GM12892 (cell line): ENCODE measurements at places on chromosomes 5 and 9.
A peak's percentile ranks its signal among the peaks of the same experiment; 100 is the strongest.

GRCh38 chr5:159956074-159956473 lies 39.8 kb downstream of the ADRA1B start:
- no peak for DNase-seq

DNA sequence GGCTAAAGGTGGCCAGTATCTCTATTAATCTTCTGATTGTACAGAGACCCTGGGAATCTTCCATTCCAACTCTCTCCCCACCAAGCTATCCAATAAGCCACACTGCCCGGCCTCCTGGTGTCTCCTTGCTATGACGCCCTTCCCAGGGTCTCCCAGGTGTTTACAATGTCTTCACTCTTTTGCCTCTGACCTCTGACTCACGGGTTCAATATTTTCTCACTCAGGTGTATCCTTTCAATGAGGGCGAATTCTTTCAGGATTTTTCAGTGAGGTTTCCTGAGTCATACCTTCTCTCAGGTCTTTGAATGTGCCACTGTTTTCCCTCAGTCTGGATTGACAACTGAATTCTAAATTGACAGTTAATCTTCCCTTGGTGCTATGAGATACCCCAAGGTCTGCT lies 53.7 kb upstream of the IRX4 start:
- DNase-seq = no peak

- peak; percentile 43 for DNase-seq
Measured at GRCh38 chr9:98993570-98993945, 49.9 kb downstream of the COL15A1 start.

DNA sequence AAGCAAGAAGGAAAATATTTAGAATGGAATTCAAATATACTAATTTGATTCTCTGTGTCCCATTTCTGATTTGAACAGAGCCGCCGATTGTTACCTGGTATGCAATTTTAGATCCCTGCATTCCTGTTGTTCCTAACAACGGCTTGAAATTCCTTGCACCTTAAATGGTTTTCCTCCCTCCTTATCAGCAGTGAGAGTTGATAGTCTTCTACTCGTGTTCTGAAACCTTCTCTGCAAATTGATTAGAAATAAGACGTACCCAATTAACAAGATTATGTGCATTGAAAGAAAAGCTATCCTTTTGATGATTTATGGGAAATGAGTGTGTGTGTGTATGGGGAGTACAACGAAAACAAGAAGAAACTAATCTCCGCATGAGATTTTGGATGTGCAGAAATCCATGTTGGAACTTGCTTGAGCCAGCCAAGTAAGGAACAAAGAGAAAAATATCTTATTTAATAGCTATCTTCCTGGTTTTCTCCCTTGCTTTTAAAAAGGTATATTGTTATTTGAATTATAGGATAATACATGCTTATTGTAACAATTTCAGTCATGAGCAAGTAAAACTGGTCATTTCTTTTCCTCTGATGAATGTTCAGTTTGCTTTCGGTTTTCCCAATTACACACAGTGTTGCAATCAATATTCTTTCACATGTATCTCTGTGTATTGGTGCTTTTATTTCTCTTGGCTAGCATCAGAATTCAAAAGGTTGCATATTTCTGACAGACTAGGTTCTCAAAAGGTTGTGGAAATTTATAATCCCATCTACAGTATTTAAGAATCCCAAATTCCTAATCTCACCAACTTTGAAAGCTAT lies 211.1 kb upstream of the ACTBL2 start:
- no peak for DNase-seq

DNA sequence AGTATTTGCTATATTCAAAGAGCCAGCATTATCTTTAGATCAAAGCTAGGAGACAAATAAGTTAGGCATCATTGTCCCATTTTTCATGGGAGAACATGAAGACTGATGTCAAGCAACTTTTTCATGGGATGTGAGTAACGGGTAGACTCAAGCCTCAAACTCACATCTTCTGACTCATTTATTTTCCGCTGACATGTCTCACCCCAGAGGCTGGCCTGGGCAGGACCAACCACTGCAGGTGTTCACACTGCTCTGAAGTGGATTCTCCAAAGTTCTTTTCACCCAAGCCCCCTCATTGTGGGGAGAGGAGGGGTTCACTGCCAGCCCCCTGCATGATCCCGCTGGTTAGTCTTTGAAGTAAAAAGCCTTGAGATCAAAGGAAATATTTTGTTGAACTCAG lies 34.9 kb upstream of the BASP1 start:
- DNase-seq = no peak

DNA sequence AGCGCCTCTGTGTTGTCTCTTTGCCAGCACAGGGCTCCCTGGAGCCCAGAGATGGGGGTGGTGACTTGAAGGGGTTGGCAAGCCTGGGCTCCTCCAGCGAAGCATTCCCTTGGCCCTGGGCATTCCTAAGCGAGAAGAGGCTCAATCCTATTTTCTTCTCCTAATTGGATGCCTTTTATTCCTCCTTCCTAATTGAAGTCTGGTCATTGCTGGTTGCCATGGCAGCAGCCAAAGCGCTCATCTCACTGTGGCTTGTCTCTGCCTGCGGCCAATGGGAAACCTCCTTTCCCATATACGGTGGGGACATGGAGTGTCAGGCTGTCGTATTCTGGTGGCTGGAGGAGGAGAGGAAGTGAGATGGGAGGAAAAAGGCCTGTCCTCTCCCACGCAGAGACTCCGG lies 52.3 kb upstream of the RARS1 start:
- no peak for DNase-seq

GRCh38 chr5:78113689-78114264 lies 180.7 kb downstream of the AP3B1 start:
- no peak for DNase-seq

- DNase-seq = no peak
Measured at GRCh38 chr9:127884976-127885490, 7.6 kb upstream of the AK1 start.

- no peak for DNase-seq
Measured at GRCh38 chr9:38133595-38133994, 64.6 kb upstream of the SHB start.

DNA sequence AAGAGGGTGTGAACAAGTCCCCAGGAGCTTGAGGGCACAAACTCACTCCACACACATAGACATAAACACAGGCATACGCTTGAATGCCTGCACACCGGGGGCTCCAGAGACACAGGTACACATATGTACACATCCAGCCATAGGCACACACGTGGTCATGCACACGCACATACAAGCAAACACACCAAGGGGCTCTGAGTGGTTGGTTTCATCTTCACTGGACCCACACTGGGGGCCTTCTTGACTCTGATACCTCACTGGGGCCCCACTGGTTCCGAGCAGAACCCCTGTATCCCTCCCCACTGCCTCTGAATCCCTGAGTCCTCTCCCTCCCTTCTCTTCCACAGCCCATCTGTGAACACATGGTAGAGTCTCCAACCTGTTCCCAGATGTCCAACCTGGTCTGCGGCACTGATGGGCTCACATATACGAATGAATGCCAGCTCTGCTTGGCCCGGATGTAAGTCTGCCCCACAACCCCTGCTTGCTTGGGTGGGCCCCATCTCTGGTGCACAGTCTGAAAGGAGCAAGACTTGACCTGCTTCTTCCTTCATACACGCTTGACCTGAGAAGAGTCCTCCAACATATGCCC lies 6.4 kb downstream of the SPINK4 start:
- DNase-seq = no peak

DNA sequence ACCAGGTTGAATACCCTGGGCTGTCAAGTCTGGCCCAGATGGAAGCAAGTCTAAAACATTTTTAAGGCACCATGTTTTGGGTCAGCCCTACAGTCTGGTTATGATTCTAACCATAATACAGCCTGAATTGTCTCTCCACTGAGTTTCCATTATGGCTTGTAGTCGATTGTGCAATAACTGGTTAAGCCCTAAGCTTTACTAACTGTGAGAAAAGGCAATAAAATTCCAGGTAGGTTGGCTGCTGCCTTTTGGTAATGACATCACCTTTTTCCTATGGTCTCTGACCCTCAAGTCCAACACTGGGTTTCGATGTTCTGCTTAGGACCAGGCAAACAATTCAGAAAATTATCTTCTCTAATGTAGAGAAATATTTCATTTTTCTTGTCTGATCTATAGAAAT lies 243.3 kb downstream of the ACTL7B start:
- DNase-seq = no peak

- no peak for DNase-seq
Measured at GRCh38 chr5:88288528-88289197, 20.0 kb upstream of the TMEM161B start.

GRCh38 chr5:88778736-88779135 lies 104.2 kb downstream of the MEF2C start:
- DNase-seq = no peak

DNA sequence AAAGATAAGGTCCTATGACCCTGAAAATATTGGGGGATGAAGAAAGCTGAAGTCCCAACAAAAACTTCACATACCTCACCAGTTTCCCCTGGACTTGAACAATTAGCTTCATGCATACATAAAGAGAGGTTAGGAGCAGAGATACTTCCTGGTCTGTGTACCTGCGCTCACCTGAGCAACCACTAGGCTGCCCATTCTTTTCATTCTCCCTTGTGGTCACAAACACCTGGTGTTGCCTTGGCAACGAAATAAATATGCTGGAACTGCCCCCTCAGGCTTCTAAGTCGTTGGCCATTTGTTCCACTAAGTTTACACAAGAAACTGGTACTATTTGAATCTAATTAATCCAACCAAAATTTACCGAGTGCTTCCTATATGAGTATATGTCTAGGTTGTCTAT lies 18.1 kb downstream of the OTP start:
- DNase-seq = no peak

DNA sequence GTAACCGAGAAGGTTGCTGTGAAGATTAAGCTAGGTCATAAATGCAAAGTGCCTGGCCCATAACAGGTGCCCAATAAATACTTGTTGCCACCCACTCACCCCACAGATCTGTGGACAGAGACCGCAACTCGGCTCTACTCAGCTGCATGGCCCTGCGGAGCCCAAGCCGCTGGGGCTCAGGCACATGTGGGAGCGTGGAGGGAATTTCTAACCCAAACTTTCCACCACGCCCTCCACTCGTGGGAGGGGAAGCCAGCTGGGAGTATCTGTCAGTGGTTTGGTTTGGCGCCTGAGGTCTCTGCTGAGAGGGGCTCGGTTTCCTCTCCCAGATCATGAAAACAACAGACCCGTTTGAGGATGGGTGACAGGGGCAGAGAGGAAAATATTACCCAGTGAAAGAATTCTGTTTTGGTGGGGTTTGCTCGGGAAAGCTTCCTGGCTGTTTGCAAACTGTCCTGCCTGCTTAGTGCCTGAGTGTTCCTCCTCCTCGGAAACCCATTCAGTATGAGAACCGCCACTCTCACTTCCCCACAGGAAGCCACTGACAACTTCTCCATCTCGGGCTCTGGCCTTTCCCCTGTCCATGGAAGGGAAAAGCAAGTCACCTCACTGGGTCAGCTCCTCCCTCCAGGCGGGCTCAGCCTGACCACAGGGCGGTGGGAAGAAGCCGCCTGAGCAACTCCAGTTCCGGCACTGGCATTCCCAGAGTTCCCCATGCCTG lies 60.1 kb downstream of the RGS3 start:
- peak; percentile 64 for DNase-seq

DNA sequence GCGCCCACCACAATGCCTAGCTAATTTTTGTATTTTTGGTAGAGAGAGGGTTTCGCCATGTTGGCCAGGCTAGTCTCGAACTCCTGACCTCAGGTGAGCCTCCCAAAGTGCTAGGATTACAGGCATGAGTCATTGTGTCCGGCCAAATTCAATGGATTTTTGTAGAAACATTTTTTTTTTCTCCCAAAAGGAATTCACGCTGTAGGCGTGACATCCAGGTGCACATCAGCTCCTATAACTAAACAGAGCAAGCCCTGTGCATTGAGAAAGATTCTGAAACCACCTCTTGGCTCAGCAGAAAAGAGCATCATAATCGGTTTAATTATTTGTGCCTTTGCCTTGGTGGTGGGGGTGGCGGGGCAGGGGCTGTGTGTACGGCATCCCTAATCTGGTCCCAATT lies 32.9 kb upstream of the DAB2IP start:
- DNase-seq = no peak

DNA sequence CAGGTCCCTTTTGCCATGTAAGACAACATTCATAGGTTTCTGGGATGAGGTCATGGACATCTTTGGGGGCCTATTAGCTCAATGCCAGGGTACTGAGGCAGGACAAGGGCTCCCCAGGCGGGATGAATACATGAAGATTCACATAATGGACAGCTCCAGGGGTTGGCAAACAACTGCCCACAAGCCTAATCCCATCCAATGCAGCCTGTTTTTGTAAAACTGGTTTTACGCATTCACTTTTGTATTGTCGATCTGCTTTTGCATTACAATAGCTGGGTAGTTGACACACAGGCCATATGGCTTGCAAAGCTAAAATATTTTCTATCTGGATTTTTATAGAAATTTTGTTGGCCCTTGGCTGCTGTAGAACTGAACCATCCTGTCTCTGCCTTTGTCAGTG lies 248.5 kb upstream of the PANK3 start:
- DNase-seq = no peak

DNA sequence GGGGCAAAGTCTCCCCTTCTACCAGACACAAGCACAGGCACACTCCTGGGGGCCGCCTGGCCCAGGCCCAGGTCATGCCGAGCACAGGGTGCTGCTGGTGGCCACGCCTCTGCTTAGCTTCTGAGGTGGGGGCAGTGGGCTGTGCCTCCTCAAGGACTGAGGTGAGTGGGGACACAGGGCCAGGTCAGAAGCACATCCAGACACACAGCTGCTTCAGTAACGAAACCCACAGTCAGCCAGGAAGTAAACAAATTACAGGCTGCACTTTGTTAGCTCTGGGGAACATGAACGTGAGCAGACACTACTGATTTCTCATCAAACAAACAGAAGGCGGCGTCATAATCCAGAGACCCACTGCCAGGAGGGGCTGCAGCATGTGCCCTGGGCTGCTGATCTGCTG lies 192.4 kb downstream of the HSPA4 start:
- peak; percentile 51 for DNase-seq

DNA sequence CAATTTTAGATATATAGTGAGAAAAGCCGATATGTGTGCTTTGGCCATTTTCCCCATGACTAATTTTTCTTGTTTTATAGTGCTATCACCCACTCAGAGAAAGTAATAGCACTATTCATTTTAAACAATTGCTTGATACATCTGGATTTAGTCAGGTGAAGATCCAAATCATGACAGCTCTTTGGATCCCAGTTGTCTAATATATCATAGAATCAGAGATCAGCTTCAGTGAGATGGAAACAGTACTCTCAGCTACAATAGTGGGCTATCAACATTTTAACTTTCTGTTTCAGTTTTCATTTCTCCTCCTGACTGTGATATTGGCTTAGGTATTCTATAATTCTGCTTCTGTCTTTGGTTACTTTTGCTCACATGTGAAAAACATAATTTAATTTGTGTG lies 38.7 kb downstream of the VCAN start:
- DNase-seq = no peak

- DNase-seq = no peak
Measured at GRCh38 chr5:142275496-142275895, 49.3 kb downstream of the SPRY4 start.

GRCh38 chr9:109922617-109923470 lies 142.8 kb downstream of the PALM2AKAP2 start:
- DNase-seq = no peak
